Neural crest cell (in vitro differentiated cells): ENCODE measurements at places on chromosomes 3 and 15. TPM values are rescaled to one million over a fixed set of nuclear protein-coding genes. Genes with fewer than 3 reads are reported as not detected.

DNA sequence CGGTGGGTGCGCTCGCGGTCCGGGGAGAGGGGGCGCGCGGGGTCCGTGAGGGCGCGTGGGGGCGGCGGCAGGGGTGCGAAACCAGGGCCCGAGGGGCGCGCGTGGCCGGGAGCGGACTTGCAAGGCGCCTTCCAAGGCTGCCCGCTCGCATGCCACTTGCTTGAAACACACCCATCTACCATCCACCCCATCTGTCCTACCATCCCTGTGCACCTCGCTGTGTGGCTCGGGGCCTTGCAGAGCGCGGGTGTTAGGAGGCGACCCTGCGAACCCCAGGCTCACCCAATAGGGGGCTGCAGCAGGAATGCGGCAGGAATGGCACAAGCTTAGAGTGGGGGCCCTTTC, 240 bp downstream of the CFAP100 start:
- no peak for DNase-seq

The RASSF1 gene
- 15.1 and 16.8 TPM in 2 replicates for total RNA-seq

The GPR27 gene
- total RNA-seq = 9.4 and 10.4 TPM in 2 replicates

GRCh38 chr3:144054766-144055165, 83.1 kb downstream of the DIPK2A start:
- DNase-seq = no peak

The ANKRD63 gene
- total RNA-seq = not detected in 2 replicates

DNA sequence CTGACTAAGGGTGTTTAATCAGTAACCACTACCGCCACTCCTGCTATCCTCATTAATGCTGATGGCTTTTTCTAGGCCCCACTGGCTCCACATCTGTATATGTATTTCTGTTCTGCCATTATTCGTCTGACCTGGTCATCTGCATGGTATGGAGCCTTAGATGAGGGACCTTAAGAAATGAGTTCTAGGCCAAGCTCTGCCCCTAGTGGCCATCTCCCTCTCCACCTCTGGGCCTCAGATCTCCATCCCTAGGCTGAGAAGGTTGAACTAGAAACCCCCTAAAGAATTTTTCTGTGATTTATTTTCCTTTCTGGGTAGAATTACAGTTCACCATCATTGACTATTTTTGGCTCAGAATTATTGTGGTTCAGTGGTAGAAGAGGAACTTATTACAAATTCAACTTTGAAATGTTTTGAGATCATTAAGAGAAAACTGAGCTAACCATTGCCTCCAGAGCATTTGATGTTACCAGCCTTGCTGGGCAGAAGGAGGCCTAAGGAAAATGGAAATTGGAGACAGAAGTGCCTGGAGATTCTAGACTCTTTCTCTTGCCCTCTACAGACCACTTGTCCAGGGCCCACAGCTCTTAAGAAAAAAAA, 325.2 kb upstream of the NR2E3 start:
- DNase-seq = no peak

DNA sequence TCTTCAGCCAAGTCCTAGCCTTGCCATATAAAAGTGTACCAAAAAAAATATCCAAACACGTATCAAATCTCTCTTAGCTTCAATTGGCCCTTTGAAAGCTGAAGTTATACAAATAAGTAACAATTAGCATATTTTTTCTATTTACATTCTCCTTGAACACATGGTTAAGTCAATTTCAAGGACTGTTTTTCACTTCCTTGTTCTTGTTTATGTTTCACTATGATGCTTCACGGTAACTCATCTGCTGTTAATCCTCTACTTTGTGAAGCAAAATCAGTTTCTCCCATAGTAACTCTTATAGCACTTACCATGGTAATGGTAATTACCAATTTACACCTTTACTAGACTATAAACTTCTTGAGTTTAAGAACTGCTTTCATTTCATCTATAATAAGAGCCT, 10.6 kb upstream of the SPRED1 start:
- no peak for DNase-seq

DNA sequence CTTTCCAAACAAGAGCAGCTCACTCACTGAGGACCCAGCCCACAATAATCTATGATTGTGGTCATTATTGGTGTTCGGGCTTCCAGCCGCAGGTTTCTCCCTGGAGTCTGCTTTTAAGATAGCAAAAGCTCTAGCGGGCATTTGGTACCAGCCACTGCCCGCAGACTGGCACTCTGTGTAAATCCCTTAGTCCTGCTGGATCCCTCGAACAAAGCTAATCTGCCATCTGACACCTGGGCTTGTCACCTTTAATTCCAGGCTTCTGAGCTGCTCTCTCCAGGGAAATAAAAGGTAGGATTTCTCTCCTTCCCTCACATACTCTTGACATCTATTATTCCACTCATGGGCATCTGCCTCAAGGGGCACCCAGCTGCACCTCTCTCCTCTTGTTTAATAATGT, 158.7 kb downstream of the PDCD6IP start:
- DNase-seq = no peak

GRCh38 chr15:65957451-65957850, 88.2 kb downstream of the RAB11A start:
- no peak for DNase-seq

DNA sequence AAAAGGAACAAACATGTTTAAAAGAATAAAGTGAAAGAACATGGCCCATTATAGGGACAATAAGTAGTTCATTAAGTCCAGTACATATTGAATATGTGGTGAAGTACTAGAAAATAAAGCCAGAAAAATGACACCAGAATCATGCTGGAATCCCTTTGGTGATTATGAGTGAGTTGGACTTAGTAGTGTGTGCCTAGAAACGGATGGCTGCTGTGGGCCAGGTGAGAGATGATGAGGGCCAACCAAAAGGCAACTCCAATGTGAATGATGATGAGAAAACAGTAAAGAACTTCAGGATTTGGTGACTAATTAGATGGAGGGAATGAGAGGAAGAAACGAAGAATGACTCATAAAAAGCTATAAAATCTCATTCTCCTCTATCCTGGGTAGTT, 3.3 kb downstream of the CRYGS start:
- no peak for DNase-seq

DNA sequence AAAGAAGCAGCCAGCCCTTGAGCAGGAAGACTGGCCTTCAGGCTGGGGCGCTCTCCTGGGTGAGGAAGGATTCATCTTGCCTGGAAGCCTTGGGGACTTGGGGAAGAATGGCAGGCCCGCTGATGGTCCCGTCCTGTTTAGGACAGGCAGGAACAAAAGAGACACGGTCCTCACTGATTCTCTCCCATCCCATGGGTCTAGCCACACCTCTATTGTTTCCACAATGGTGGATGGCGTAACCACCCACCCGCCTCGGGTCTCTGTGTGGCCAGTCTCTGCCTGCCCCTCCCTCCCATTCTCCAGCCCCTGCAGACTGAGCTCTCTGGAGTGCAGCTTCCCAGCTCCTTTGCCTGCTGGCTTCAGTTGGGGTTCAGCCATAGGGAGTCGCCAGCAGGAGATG, 284.3 kb downstream of the UACA start:
- DNase-seq = no peak
